ENCODE measurements at places on chromosomes 2 and 18. TPM values are rescaled to one million over a fixed set of nuclear protein-coding genes. Genes with fewer than 3 reads are reported as not detected.

DNA sequence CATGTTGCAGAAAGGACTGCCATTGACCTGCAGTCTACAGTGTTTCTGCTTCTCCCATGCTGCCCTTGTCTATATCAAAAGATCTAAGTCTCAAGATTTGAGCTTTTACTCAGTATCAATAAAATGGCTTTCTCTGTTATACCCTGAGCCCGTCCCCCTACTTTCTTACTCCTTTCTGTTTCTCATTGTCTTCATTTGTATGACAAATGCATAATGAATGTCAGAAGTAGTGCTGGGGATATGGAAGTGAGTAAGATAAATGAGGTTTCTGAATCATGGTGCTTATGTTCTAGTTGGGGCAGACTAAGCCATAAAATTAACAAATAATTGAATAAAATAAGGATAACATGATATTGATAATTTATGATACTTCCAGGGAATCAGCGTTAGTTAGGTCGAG is 128.6 kb downstream of the PARD3B start:
- peak; percentile 77 for DNase-seq

DNA sequence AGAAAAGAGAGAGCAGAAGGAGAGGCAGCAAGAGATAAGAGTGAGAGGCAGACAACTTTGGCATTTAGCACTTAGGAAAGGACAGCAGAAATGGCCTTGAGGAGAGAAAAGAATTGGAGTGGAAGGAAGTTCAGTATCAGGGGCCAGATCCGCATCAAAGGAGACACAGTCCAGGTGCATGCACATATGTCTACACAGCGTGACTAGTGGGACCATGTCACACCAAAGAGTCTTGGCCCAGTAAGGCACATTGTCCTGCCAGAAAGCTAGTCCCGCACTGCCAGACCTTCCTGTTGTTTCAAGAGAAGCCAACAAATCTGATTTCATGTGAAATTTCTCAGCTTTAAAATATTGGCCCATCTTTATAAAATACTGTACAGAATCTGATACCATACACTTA is 8.5 kb upstream of the STK39 start:
- no peak for DNase-seq

- DNase-seq, result peak; percentile 82
These were observed 109.6 kb upstream of the CDC42EP3 start for GRCh38 chr2:37781028-37781427.

DNA sequence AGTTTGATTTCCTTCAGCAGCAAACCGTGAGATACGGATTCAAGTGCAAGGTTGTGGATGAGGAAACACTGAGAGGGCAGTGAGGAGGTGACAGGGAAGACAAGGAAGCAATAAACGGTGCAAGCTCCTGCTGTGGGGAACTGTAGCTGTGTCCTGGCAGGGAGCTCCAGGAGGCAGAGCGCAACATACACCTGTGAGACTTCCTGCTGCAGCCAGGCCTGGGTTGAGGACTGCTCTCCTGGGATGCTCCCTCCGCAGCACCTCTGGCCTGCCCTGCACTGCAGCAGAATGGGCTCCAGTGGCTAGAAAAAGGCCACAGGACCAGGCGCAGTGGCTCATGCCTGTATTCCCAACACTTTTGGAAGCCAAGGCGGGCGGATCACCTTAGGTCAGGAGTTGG is 85.5 kb downstream of the MRO start:
- no peak for DNase-seq

DNA sequence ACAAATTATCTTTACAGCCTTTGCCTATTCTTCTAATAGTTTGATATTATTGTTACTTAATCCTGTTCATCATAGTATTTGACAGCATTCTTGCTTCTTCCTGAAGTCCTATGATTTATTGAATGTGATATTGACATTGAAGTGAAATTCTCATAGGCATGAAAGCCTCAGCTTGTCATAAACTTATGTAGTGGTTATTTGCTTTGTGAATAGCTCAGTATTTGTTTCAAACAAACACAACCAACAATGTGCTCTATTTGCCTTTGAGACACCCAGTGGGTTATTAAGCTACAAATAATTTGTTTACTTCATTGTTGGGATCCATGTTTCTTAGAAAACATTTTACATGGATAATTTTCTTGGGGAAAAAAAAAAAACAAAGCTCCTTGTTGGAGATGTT is 57.2 kb downstream of the TTC39C start:
- no peak for DNase-seq

GRCh38 chr2:181858600-181858999 is 32.9 kb upstream of the ITPRID2 start:
- DNase-seq, result no peak

- DNase-seq, result peak; percentile 39
These were observed 338.3 kb downstream of the ALK start for GRCh38 chr2:29583104-29583503.

DNA sequence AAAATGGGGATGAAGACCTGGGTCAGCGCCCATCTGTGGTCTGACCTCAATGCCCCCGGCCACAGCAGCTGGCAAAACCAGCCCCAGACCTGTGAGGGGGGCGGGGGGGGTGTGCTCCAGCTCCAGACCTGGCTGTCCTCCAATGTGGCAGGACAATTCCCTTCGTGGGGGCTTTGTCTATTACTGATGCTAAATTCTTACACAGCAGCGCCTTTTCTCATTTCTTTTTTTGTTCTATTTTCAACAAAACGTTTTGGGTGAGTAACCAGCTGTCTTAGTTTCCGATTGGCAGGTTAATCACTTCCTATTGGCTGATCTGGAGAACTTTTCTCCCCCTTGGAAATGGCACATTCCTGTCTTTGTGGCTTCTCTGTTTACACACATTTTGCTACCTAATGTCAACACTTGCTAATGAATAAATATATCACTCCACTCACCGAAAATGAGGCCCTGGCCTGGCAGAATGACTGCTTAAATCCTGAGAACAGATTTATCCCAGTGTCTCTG is 4.4 kb downstream of the SMAD7 start:
- DNase-seq, result peak; percentile 89

DNA sequence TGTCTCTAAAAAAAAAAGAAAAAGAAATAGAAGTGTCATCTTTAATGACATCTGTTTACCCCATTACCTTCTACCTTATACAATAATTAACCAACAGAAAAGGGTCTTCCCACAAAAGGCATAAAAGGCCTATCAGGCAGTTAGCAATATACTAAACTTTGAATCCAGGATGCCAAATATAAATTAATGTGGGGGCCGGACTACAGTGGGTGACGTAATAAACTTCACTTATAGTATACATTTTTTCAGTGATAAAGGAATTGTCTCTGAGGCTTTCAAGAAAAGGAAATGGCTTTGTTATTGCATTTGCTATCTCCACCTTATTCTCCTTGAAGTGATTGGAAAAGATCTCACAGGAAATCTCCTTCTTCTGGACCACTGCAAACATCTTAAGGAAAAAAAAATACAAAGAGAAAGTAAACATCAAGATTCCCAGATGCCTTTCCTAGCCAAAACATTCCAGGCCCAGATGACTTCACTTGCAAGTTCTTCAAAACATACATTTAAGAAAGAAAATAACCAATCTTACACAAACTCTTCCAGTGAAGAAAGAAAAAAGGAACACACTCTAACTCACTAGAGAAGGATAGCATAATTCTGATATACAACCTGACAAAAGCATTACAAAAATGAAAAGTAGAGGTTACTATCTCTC is 126.2 kb upstream of the CAB39 start:
- no peak for DNase-seq

DNA sequence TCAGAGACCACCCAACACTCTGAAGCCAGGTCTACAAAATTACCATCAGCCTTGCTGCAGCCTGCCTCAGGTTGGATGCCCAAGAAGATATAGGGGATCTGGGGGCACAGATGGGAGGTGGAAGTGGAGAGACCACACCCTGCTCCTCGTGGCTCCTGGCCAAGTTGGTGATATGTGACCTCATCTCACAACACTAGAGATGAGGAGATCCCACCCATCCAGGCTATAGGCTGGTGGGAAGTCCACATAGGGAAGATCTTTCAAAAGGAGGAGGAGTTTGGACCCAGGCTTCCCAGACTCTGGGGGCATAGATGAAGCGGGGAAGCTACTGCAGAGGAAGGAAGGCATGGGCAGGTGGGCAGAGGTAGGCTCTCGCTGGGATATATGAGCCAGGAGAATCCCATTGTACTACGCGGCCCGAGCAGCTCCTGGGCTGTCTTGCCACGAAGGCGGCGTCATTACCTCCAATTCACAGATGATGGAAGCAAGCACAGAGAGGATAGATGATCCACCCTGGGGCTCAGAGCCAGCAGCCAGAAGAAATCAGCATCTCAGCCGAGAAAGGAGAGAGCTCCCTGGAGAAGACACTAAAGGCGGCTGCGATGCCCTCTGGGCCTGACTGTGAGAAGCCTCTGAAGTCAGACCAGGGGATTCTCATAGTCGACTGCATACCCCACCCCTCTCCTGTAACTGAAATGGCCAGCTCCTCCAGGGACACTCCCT is 96.0 kb downstream of the RHOB start:
- peak; percentile 11 for DNase-seq

GRCh38 chr2:181076658-181077057 is 96.3 kb downstream of the UBE2E3 start:
- DNase-seq, result no peak

DNA sequence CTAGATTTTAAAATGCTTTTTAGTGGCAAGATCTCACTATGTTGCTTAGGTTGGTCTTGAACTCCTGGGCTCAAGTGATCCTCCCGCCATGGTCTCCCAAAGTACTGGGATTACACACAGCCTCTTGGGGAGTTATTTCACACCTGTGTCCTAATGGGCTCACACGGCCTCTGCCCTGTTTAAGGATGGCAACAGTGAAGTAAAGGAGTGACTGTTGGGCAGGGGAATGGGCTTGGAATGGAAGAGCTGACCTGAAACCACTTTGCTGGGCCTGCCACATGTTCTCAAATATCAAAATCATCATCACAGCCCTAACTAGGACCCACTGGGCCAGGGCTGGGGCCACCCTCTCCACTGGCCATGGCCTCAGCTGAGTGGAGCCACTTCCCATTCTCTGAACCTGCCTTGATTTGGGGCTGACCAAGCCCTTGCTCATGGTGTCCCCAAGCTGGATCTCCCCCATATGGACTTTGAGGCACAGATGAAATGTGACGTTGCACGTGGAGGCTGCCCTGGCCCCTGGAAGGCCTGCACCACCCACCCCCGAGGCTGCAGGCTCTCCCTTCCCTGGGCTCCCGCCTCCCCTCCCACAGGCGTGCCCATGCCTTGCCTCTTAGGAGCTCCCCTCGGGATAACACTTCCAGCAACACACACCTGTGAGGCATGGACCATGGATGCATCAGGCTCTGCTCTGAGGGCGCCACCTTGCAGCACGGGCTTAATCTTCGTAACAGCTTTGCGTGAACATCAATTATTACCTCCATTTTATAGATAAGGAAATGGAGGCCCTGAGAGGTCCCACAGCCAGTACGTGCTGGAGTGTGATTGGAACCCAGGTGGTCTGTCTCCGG is 71.8 kb upstream of the SMAD7 start:
- no peak for DNase-seq

GRCh38 chr2:118225666-118226065 is 137.4 kb downstream of the INSIG2 start:
- DNase-seq, result no peak

- no peak for DNase-seq
These were observed 91.5 kb upstream of the ZNF236 start for GRCh38 chr18:76730901-76731300.

DNA sequence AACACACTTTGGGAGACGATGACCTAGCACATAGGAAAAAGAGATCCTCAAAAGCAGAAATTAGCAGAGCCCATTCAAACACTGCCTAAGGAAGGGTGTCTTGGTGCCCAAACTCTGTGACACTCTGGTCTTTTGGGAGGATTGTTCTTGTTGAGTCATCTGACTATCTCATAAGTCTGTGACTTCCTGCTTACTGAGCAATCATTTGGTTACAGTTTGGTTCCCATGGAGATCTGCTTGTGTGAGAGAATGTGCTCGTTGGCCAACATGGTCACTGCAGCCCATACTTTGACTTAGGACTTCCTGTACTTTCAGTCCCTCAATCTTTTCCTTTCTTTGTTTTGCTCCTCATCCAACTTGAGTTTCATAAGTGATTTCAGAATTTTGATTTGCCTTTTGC is 602.9 kb downstream of the NYAP2 start:
- DNase-seq, result peak; percentile 95

- DNase-seq, result peak; percentile 94
These were observed 367.4 kb downstream of the NCKAP5 start for GRCh38 chr2:133200684-133201421.

GRCh38 chr2:157868993-157869392 is 7.1 kb downstream of the ACVR1 start:
- DNase-seq, result peak; percentile 26

- DNase-seq, result peak; percentile 80
These were observed 57.7 kb downstream of the ODC1 start for GRCh38 chr2:10390369-10390801.

DNA sequence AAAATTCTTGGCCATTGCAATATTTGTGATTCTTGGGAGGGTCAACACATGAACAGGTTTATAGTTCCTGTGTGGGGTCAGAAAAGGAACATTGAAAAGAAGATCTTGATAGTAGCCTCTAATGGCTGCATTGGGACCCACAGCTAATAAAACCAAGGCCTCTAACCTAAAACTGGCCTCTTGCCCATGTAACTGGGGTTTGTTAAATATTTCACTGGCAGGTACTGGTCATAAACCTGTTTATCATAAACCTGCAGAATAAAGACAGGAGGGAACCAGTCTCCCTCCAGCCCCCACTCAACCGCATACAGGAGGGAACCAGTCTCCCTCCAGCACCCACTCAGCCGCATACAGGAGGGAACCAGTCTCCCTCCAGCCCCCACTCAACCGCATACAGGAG is 125.3 kb downstream of the PXDN start:
- DNase-seq, result no peak

The COLEC11 gene
- 0.10 TPM for total RNA-seq

The SLC35F6 gene
- total RNA-seq, result 35.6 TPM

The REG1B gene
- not detected for total RNA-seq

The PRR30 gene
- total RNA-seq, result not detected

The DNAH6 gene
- not detected for total RNA-seq

The AGXT gene
- total RNA-seq, result not detected

The DUSP19 gene
- total RNA-seq, result 2.4 TPM

The ASIC4 gene
- 0.10 TPM for total RNA-seq

The ANKRD53 gene
- total RNA-seq, result 0.12 TPM

The CPLX4 gene
- not detected for total RNA-seq

The DNAJC5G gene
- not detected for total RNA-seq

The MOGAT1 gene
- not detected for total RNA-seq

The ACVR1 gene
- total RNA-seq, result 6.4 TPM

The SKA1 gene
- total RNA-seq, result 37.5 TPM

All from M059J (cell line).